ENCODE measurements at places on chromosomes 2 and 18.

DNA sequence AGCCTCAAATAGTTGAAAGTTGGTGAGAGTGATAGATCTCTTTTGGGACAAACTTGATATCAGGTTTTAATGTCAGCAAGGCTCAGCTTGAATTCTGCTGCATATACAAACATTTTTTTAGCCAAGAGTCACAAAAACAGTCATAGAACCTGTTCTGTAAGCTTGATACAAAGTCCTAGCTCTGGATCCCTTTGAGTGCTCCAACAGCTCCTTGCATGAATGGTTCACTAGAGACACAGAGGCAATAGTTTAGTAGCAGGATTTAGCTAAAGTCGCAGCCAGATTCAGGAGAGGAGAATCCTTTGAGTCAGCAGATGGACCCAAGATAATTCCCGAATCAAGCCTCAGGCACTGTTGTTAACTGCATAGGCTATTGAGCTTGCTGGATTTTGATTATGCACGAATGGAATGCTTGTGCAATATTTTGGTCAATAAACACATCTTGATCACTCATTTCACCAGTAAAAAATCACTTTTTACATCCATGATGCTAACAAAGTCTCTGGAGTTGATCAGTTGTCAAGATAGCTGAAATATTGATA lies 148.6 kb downstream of the KLHL14 start:
- no peak for DNase-seq

DNA sequence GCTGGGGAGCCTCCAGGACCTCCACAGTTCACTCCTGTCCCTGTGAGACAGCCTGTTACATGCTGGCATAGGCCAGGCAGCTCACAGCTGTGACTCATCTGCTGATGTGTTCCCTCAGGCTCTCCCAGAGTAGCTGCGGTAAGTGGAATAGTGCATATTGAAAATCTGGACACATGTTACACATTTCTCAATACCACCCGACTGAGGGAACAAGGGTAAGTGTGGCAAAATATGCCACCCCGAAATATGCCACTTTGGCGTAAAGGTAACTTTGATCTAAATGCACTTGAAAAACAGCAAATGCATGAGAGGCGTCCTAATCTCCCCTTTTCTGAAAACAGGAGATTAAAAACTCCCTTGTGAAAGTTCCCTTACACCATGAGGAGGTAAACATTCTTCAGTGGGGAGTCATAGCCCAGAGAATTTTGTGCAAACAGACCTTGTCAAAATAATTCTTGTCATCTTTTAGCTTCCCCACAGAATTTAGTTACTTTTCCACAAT lies 557.9 kb downstream of the CCDC85A start:
- no peak for DNase-seq

DNA sequence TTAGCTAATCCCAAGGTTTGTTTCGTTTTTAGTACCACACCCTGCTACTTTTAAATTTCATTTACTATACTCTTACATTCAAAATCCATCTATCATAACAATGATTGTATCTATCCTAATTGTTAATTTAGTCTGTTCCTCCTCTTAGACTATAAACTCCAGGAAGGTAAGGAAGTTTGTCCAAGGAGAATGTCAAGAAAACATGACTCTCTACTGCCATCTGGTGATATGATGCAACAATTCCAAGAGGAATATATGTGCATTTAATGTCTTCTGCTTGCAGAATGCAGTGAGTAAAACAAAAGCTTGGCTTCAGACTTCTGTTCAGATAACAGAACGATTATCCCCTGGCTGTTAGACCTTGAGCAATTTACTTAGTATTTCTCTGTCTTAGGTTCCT lies 1267.1 kb downstream of the LRP1B start:
- DNase-seq: no peak

DNA sequence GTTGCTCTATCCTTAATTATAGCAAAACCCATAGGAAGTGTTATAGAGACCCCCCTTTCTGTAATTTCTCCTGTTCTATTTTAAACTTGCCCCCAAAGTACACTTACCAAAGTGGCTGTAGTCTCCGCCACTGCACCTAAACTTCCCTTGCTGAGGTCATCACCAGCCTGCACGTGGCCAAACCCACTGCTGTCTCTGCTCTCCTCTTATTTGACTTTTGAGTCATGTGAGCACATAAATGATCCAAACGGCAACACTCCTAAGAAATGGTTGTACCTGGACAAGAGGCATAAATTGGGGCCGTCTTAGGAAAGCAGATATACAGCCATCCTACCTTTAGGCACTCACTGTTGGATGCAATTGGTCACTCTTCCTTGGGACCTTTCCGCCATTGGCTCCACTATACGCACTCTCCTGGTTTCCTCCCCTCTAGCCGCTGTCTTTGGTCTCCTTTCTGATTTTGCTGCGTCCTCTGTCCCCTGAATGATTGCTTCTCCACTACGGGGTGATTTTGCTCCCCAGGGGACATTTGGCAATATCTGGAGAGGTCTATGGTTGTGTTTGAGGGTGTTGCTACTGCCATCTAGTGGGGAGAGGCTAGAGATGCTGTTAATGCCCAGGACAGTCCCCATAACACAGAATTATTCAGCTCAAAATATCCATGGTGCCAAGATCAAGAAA lies 19.2 kb upstream of the IL36G start:
- DNase-seq: no peak

DNA sequence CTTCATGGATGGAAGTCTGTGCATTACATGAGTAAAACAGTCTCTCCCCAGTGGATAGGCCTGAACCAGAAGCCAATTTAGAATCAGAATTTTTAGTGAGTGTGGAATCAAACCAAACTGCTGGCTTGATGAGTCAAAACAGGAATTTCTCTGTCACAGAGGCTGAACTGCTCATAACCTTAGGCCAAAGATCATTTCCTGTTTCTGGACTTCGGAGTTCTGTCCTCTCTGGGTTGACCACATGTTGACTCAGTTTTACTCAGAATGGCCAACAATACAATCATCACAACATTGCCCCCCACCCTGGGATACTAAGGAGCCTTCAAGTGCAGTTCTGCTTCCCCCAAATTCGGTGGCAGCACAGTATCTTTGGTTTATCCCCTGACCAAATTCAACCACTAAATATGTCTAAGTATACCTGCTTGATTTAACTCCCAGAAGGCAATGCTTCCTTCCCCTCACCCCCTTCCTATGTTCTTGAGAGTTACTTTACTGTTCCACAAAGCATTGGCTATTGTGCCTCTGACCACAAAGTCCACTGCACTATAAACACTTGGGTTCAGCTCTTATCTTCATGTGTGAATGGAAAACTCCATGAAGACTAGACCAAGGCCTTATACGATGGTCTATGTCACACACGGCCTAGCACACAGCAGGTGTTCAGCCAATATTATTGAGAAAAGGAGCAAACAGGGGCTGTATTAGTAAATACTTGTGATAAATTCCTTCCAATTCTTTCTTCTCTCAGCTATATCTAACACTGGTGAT lies 67.8 kb downstream of the NXPH2 start:
- no peak for DNase-seq
